Activated naive CD4-positive, alpha-beta T cell treated with anti-CD3 and anti-CD28 coated beads, Interleukin-2, amount 50 U/mL, for 16 hours (primary cell): ENCODE measurements at places on chromosomes 1 and 21.

DNA sequence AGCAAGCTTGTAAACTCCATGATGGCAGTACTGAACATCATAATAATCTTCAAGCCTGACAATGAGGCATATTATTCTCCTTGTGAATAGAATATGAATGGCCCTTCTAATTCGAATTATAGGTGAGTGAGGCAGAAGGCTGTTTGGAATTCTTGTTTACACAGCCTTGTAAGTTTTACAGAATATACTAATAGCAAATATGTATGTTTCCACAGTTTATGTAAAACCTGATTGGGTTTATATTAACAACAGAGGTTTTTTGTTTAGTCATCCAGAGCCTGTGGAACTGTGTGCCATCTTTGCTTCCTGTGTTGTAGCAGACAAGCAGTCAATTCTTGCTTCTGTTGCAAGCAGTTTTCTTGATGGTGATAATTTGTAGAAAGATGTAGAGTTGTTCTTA lies 8.0 kb downstream of the OSBPL9 start:
- no peak for DNase-seq

- DNase-seq, result no peak
Measured at GRCh38 chr1:27496604-27497155, 6.7 kb upstream of the WASF2 start.

GRCh38 chr1:187275346-187275745 lies 446.6 kb downstream of the PLA2G4A start:
- no peak for DNase-seq

GRCh38 chr1:90726425-90726985 lies 9.4 kb upstream of the BARHL2 start:
- DNase-seq, result no peak

DNA sequence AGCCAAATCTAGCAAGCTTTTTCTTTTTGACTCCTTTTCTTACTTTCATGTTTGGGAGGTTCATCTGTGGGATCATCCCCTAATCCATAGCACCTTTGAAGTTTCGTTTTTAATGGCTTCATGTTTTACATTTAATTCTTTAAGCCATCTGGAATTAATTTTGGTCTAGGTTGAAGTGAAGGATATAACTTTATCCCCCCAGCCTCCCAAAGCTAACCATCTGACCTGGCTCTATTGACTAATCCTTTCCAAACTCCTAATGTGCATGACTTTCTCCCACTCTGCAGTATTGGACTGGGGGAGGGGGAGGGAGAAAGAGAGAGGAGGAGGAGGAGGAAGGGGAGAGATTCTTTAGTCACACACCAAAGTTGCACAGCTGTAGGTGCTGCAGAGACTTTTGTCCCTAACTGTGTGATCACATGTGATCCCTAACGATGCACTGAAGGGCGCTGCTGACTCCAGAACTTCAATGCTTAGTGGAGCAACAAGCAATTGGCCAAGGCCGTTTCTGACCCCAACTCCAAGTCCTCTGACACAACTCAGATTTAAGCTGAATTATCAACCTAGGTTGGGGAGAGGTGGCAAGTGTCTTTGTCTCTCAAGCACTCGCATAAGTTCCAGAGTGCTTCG lies 191.6 kb downstream of the HUNK start:
- DNase-seq, result no peak

DNA sequence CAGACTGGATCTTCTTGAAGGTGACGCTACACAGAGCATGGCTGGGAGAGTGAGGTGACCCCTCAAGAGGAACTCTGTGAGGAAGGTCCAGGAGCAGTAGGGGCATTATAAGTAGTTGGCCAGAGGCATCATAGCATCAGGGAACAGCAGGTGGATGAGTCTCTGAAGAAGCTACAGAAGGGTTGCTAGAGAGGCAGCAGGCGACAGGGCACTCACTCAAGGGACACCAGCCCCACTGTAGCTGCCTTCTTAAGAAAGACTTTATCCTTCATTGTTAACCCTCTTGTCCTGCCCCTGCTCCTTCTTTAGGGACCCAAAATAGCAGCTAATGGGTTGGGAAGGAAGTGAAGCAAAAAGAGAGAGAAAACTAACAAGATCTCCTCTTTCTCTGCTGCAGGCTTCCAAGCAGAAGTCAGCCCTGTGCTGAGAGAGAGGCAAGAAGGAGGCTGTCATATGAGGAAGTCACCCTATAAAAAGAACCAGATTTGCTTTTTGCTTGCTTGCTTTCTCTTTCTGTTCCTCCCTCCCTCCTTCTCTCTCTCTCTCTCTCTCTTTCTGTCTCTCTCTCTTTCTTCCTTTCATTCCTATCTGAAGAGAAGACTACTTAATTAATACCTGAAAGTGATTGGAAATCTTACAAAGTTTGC lies 7.7 kb upstream of the CD5L start:
- no peak for DNase-seq
